ENCODE measurements at places on chromosomes 2 and 18.

GRCh38 chr18:76161983-76162382 lies 333.1 kb downstream of the ZNF516 start:
- no peak for DNase-seq

GRCh38 chr2:140338795-140339194 lies 1558.6 kb upstream of the NXPH2 start:
- DNase-seq, result no peak

DNA sequence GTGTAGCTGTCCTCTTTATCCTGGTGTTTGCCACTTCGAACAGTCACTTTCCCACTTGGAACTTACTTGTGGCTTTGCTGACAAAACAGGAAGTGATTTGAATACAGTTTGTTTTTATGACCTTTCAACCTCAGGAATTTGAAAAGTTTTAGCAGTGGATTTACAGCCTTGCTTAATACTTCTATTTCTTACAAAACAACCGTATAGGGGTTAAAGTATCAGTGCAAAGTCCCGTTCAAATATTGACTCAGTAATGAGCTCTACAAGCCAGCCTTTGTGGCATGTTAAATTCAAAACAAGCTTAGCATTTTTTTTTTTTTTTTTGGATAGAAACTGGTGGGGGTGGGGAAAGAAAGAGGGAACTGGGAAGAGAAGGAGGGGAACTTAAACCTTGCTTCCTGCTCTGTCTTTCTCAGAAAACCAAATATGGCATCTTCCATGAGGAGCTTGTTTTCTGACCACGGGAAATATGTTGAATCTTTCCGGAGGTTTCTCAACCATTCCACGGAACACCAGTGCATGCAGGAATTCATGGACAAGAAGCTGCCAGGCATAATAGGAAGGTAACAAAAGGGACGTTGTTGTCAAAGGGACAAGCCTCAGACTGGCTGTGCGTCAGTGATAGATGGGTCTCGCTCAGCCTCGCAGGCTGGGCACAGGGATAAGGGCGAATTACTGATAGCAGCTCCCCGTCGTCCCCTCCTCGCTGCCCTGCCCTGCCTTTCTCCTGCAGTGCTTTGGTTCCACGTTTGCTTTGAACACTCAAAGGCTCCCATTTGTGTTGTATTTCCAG lies at the start of gene HNMT:
Gene HNMT, plus strand, starts transcription at position 408 of the 793 bp plus-strand sequence. Its CDS starts 19 bp downstream, at position 427.
- DNase-seq, result no peak

GRCh38 chr2:115796078-115796477 lies 1353.6 kb downstream of the DPP10 start:
- no peak for DNase-seq

GRCh38 chr2:240837621-240838020 lies 17.6 kb upstream of the KIF1A start:
- DNase-seq, result no peak

GRCh38 chr18:32258558-32259204 lies 68.8 kb downstream of the MEP1B start:
- DNase-seq, result no peak

- no peak for DNase-seq
Measured at GRCh38 chr2:168751104-168751740, 51.2 kb upstream of the NOSTRIN start.

- DNase-seq, result no peak
Measured at GRCh38 chr2:96830044-96830562, 13.7 kb downstream of the ANKRD23 start.

GRCh38 chr2:203659331-203660049 lies 46.9 kb upstream of the CD28 start:
- no peak for DNase-seq

GRCh38 chr2:54524226-54524991 lies 68.3 kb downstream of the SPTBN1 start:
- peak; percentile 6 for DNase-seq

GRCh38 chr2:75288760-75289159 lies 89.4 kb upstream of the TACR1 start:
- no peak for DNase-seq

DNA sequence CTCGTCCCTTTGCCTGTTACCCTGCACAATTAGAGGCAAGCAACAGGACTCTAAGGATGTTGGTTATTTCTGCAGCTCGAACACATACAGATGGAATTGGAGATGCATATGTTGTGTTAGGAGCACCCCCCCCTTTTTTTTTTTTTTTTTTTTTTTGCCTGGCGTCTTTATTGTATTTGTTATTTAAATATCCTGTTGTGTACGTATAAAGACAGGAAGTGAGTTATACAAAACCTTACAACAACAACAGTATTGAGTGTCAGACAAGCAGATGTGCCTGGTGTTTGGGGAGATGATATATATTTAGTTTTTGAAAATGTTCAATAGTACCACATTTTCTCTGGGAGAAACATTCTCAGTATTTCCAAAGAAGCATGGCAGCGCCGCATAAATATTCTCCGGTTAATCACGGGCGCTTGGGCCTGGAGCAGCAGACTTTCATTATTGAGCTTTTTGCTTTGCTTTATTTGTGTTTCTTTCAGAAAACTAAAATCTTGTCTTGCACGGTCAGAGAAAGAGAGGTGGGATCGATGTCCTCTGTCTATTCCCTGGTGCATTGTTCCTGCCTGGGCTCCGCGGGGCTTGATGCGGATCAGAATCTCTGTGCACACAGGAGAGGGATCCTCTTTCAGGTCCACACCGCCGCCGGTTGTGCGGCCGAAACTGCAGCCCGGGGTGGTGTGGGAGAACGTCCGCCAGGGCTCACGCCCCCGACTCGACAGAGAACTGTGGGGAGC lies 23.2 kb upstream of the ZNF516 start:
- no peak for DNase-seq

DNA sequence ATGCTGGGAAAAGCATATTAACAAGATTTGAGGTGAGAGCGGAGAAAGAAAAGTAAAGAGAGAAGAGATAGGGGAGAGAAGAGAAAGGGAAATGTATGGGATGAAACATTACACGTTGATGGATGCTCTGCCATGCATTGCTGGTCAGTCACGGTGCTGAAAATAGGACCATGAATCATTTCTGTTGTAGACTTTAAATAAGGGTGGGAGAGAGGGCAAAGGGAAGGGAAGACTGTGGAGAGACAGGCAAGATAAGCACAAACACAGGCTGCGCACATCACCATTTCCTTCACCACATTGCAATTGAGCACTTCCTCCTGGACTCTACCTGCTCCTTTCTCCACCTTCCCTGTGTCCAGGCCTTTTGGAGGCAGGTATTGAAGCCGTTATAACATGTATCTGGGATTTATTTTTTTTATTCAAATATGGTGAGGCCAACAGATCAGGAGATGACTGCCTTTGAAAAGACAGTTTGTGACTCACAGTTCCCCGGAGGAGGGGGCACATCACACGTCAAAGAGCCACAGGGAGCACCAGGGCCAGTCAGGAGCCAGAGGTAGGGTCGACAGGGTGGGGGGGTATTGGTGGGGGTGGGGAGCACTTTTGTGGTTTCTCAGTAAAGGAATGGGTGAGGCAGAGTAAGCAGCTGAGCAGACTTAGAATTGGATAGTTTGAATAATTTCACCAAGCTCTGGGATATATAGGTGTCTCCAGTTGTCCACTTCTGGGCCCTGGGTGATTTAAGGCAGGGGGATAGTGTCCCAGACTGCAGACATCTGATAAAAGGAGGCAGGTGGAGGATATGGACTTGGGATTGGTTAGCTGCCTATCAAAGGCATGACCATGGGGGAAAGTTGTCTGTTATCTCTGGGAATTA lies 372.8 kb upstream of the ST6GAL2 start:
- DNase-seq, result no peak

DNA sequence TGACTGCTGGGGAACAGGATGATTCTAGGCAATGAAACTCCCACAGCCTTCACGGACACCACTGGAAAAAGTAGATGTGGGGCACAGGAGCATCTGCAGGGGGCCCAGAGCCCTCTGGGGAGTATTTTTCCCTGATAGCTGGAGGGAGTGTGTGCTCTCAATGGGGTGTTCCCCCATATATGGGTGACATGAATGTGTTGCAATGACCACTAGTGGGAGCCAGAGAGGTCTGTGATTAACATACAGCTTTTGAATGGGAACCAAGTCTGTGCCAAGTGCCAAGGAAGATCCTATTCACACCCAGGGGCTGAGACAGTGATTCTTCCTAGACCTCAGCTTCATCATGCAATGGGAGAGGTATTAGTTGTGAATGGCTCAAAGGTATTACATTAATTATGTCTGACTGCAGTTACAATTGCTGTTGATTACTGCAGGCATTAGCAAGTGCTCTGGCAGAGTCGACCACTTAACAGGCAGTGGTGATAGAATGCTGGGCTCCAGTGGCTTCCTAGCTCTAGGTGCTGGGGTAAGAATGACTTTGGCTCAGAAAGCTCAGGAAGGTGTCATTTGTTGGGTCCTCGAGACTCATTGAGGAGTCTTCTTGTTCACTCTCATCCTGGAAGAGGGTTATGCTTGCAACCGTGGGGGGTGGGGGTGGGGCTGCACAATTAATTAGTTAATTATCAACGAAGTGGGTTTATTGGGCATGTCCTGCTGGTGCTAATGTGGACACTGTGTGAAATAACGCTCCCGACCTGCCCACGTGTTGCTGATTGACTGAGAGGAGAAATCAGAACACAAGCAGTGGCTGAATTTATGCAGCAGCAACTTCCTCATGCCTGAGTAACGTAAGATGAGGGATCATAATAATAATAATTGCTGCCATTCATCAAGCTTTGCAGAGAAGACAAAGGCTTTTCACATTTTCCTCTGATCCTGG lies 194.1 kb downstream of the CLIP4 start:
- DNase-seq, result peak; percentile 6

GRCh38 chr18:76977684-76978232 lies 154.8 kb downstream of the MBP start:
- DNase-seq, result no peak

DNA sequence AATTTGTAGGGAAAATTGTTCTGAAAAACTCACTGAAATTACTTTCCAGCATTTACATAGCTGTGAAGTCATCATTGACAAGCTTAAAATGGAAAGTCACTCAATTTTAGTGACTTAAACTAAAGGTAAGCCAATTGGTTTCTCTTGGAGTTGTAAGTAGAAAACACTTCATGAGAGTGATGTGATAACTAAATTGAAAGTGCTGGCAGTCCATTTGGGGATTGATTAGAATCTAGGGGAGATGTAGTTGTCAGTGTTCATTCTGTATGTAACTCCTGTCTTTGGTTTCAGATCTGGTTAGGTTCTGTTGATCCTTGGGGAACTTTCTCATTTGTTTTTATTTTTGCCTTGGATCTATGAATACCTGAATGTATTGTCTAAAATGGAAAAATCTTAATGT lies 53.8 kb downstream of the COX7A2L start:
- DNase-seq, result no peak

GRCh38 chr2:115574667-115575066 lies 1132.2 kb downstream of the DPP10 start:
- DNase-seq, result no peak

- DNase-seq, result no peak
Measured at GRCh38 chr2:124402274-124402673, 377.2 kb downstream of the CNTNAP5 start.

GRCh38 chr18:78814766-78815165 lies 164.9 kb upstream of the SALL3 start:
- no peak for DNase-seq

DNA sequence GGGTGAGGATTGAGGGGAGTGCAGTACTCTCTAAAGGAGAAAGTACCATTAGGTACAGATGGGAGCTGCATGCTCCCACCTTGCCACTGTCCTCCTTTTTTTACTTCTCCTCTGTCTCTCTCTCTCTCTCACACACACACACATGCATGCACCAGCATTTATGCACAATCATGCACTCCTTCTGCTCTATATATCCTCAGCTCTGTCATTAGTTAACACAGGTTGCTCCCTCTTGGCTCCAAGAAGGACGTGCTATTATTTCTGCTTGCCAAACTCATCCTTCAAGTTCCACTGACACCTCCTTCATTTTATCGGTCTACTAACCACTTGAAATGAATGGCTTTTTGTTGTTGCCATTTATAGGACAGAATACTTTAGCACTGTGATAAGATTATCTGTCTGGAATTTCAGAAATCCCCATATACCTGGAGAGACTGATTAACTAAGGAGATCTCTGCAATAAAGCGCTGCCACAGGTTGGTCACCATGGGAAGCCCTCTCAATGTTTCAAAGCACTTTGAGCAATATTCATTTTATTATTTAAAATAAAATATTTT lies 178.5 kb upstream of the TRIB2 start:
- no peak for DNase-seq

DNA sequence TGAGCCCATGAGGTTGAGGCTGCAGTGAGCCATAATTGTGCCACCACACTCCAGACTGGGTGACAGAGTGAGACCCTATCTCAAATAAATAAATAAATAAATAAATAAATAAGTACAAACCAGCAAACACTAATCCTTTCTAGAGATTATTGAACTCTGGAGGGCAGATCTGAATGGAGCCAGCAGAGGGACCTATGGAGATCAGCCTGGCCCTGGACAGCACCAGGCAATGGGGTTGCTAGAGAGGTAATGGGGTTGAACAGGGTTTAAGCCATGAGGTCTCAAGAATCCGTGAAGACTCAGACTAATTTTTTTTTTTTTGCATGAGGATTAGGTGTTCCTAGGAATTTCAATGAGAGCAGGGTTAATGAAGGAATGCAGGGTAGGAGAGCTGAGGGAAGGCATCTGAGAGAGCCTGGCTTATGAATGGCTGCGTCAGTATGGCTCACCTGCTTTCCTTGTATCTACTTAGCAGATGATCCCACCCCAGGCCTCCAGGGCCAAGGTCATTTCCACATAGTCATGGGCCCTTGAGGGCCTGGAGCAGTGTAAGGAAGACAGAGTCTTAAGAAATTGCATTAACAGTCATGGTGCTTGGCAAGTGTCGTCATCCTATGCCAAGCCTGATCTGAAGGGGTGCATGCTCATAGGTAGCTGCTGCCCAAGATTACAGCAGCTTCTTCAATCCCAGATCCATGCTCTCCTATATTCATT lies 34.6 kb upstream of the IL37 start:
- DNase-seq, result no peak

GRCh38 chr2:38727661-38728060 lies 23.5 kb downstream of the SRSF7 start:
- DNase-seq, result no peak

- DNase-seq, result no peak
Measured at GRCh38 chr18:32380559-32380958, 90.1 kb downstream of the GAREM1 start.

DNA sequence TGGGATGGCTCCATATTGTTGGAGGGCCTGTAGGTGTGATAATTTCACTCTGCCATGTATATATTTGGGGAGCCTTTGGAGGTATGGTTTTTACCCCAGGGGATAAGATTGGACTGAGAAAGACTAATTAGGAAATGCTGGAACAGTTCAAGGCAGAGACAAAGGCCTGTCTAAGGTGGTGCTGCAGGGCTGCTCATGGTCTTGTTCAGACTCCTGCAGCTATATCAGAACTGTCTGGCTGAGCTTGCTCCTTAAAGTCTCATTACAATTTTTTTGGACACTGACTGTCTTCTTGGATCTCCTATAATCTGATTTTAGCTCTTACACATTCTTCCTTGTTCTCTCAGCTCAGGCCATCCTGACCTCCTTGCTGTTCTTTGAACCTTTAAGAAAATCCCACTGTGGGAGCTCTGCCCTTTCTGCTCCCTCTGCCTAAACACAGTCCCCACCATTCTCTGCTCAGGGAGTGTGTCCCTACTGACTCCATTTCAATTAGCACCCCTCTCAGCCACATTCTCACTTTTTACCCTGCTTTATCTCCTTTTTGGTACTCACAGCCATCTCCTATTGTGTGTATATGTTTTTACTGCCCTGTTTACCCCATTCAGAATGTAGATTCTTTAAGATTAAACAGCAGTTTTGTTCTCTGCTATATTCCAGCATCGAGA lies 468.7 kb upstream of the FANCL start:
- DNase-seq, result no peak

- no peak for DNase-seq
Measured at GRCh38 chr2:54397426-54397825, 58.7 kb upstream of the SPTBN1 start.

Measured in stimulated activated CD4-positive, alpha-beta T cell treated with anti-CD3 and anti-CD28 coated beads, Interleukin-4, amount 100 ng/mL, for 4 hours (primary cell).